ENCODE measurements at places on chromosomes 5 and 9. TPM values are rescaled to one million over a fixed set of nuclear protein-coding genes. Genes with fewer than 3 reads are reported as not detected.

The PCDHB9 gene
- total RNA-seq, result 2.4 TPM

The FBP1 gene
- total RNA-seq, result 13.6 TPM

The WNT8A gene
- total RNA-seq, result not detected

The PTPRD gene
- 210 TPM for total RNA-seq

The IFNB1 gene
- total RNA-seq, result not detected

The FAM221B gene
- total RNA-seq, result 0.21 TPM

The CPLANE1 gene
- total RNA-seq, result 89.6 TPM

The CSF1R gene
- total RNA-seq, result 24.5 TPM

The STXBP1 gene
- 13.7 TPM for total RNA-seq

The PCDHGA7 gene
- 6.9 TPM for total RNA-seq

The EDIL3 gene
- total RNA-seq, result 45.5 TPM

The SFXN1 gene
- total RNA-seq, result 36.5 TPM

The FANCG gene
- total RNA-seq, result 14.9 TPM

The SPATA6L gene
- total RNA-seq, result 5.4 TPM

The FBP2 gene
- total RNA-seq, result 2.2 TPM

The EMB gene
- total RNA-seq, result 12.7 TPM

The SVEP1 gene
- total RNA-seq, result 80.5 TPM

The OSTF1 gene
- 32.7 TPM for total RNA-seq

The GHR gene
- total RNA-seq, result 34.6 TPM

The IFNK gene
- total RNA-seq, result not detected

The GCNT4 gene
- total RNA-seq, result 16.7 TPM

The MARVELD2 gene
- total RNA-seq, result 5.9 TPM

The ZNF483 gene
- total RNA-seq, result 19.0 TPM

The PCDHGB7 gene
- 10.4 TPM for total RNA-seq

The CDC42SE2 gene
- 45.5 TPM for total RNA-seq

The RAD23B gene
- total RNA-seq, result 118 TPM

The RNF183 gene
- total RNA-seq, result 0.26 TPM

The SPATA31A3 gene
- not detected for total RNA-seq

The GABRP gene
- 2.0 TPM for total RNA-seq

The ITGA1 gene
- 303 TPM for total RNA-seq

The MSX2 gene
- total RNA-seq, result 11.3 TPM

The KCNV2 gene
- total RNA-seq, result not detected

The PBX3 gene
- 137 TPM for total RNA-seq

The NPR3 gene
- total RNA-seq, result 21.7 TPM

The RAPGEF6 gene
- total RNA-seq, result 58.8 TPM

The WNK2 gene
- 4.8 TPM for total RNA-seq

The AGXT2 gene
- total RNA-seq, result not detected

The SKIC3 gene
- total RNA-seq, result 253 TPM

The DPM2 gene
- 7.5 TPM for total RNA-seq

The MCTP1 gene
- total RNA-seq, result 45.7 TPM

The SPAG8 gene
- 1.9 TPM for total RNA-seq

The CDH6 gene
- 18.9 TPM for total RNA-seq

The SLC1A1 gene
- total RNA-seq, result 6.9 TPM

The EGR1 gene
- total RNA-seq, result 12.8 TPM

The OBP2B gene
- total RNA-seq, result not detected

The TMEM232 gene
- total RNA-seq, result 7.0 TPM
